ACHN (cell line): ENCODE measurements at places on chromosomes 1 and 21.
A peak's percentile ranks its signal among the peaks of the same experiment; 100 is the strongest.

DNA sequence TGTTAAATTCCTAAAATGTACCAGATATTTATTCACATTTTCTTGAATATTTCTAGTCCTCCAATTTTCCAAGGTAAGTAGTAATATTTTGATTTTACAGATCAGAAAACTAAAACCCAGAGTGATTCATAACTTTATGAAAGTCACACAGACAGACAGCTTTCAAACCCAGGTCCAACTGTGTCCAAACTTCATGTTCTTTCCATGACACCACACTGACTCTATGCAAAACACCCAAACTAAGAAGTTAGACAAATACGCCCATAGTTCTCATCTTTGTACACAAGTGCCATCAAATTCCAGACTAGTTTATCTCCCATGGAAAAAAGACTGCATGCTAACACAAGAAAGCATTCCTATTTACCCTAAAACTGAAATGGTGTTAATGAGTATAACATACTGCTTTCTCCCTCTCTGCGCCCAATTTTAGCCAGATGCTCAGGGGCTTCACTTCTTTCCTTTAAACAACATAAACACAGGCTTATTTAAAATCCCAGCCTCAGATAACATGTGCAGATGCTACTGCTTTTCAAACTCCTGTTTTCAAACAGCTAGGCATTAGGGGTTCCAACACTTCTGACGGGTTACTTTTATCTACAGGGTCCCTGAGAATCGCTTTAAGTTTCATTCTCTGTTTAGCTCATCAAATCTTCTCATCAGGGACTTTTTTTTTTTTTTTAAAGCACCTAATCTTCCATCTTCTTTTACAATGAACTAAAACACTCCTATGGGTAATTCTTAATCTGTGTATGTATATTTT lies 44.6 kb downstream of the WASF2 start:
- no peak for DNase-seq

GRCh38 chr1:231612393-231613089 lies 14.0 kb upstream of the DISC1 start:
- no peak for DNase-seq

GRCh38 chr1:161498646-161499045 lies 6.6 kb upstream of the FCGR2A start:
- no peak for DNase-seq

DNA sequence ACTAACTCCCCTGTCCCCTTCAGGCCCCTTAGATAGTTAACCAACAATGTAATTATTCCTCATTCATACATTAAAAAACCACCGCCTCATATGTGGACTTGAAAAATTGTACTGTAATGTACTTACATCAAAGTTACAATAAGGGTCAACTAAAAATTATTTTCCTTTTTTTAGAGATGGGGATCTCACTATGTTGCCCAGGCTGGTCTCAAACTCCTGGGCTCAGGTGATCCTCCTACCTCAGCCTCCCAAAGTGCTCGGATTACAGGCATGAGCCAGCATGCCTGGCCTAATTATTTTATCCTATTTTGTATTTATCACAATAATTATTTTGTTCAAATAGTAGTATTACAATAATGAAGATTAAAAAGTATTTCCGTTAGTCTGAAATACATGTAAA lies 12.6 kb downstream of the RPL5 start:
- DNase-seq, result no peak

DNA sequence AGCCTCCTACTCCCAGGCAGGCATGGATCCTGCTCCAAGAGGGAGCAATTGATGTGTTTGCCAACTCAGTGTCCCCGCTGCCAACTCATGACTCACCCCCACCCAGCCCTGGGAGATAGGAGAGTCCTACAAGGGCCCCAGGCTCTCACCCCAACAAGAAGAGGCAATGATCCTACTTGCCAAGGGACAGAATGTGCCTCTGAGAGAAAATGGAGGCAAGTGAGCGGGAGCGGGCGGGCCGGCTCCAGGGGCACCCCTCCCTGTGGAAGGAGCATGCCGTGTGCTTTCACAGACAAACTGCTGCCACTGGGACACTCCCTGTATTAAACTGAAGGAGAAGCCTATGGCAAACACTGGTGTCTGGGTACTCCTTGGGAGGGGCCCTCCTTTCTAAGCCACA lies 16.7 kb downstream of the PKP1 start:
- peak; percentile 68 for DNase-seq

DNA sequence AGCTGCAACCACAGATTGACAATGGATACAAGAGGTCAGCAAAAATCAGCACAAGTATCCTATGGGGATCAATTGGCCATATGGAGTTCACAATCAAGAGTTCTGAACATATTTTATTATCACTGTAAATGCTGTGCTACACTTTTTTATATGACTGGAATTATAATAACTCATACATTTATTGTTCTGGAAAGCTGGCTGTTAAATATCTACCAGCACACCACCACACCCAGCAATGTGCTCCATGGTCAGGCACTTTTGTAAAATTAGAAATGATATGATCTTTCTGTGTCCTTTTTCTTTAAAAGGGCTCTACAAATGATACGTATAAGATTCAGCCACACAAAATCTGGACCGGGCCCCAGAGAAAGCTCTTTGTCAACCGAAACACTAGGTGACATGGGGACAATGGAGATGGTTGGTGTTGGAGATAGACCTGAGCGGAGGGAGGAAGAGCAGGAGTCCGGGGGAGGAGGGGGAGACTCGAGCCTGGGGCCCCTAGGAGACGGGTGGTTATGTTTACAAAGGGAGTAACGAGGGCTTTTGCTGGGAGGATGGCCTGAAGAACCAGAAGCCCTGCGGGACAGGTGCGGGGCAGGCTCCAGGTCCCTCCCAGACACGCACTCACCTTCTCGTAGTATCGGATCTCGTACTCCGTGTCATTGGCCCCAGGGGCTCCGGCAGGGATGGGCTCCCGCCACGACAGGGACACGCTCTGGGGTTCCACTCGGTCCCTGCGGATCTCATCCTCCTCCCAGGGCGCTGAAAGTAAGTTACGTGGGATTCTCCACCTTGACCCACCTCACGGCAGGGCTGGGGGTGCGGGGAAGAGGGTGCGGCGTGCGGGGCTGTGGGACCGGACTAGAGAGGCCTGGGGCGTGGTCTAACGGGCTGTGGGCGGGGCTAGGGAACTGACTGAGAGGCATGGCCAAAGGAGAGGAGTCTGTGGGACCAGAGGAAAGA lies 30.0 kb downstream of the EPHA10 start:
- no peak for DNase-seq

DNA sequence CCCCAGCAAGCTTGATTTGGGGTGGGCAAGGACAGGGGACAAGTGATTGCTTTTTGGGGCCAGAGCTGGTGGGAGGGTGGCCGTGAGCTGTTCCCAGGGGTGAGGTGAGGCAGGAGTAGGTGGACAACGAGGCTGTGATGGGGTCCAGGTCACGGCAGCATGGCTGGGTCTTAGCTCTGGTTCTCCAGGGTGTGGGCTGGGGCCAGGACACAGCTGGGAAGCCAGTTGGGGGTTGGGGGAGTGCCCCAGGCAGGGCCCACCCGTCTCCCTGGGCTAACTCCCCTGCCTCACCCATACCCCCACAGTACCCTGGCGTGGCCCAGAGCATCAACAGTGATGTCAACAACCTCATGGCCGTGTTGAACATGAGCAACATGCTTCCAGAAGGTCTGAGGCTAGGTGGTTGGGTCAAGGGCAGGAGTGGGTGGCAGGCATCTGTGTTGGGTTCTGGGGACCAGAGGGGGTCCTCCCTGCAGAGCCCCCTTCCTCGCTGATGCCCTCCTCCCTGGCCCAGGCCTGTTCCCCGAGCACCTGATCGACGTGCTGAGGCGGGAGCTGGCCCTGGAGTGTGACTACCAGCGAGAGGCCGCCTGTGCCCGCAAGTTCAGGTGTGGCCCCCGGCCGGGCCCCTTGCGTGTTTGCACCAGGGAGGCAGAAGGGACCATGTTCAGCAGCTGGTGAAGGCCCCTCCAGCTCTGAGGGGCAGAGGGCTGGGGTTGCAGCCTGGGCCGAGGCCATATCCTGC lies 43.3 kb downstream of the COQ8A start:
- DNase-seq, result no peak

- no peak for DNase-seq
These were observed 1097.8 kb downstream of the TTLL7 start for GRCh38 chr1:82901118-82901517.

DNA sequence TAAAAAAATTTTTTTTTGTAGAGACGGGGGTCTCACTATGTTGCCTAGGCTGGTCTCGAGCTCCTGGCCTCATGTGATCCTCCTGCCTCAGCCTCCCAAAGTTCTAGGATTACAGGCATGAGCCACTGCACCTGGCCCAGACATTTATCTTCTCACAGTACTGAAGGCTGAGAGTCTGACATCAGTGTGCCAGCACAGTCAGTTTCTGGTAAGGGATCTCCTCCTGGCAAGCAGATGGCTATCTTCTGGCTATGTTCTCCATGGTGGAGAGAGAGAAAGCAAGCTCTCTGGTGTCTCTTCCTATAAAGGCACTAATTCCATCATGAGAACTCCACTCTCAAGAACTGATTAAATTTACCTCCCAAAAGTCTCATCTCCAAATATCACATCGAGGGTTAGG lies 57.8 kb upstream of the C1orf185 start:
- DNase-seq, result no peak

DNA sequence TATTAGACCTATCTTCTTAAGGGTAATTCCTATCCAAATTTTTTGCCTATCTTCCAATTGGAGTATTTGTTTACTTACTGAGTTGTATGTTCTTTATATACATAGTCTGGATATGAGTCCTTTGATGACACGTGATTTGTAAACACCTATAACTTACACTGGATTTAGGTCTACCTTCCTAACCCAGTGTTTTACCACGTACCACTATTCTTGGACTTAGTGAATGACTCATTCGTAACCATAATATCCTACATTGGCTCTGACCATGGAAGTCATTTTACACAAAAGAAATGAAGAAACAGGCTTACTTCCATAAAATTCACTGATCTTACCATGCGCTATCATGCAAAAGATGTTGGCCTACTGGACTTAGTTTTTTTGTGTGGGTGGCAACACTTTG lies 23.9 kb upstream of the ZZZ3 start:
- no peak for DNase-seq

DNA sequence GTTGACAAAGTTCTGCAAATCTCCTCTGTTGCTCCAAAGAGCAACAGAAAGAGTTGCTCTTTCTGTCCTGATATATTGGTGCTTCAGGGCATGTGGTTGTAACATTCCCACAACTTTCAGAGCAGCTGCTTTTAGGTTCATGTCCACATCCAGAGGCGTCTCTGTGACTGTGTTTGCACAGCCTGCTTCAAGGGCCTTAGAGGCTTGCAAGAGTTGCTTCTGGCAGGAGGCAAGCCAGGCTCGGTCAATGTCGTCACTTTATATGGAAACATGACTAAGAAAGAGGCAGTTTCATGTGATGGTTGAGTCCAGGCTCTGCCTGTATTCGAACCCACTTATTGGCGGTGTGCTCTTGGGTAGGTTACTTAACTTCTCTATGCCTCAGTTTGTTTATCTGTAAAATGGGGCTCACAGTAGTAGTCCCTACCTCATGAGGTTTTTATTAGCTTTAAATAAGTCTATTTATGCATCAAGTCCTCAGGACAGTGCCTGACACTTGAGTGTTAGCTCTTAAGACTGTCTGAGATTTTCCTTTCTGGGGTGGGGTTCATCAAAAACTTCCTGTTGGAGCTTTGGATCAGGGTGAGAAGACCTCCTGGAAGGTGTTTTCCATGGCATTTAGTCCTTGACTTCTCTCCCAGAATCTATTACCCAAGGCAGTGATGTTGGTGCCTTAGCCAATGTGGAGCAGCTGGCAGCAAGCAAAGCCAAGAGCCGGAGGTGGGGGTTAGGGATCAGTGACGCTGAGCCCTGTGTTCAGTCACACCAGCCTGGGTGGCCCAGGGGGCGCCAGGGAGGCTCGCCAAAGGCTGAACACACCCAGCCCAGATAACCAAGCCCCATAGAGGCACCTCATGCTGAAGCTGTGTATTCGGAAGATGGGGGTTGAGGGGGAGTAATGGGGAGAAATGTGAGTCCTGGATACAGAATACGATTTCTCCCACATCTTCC lies 18.9 kb downstream of the LHX4 start:
- no peak for DNase-seq

DNA sequence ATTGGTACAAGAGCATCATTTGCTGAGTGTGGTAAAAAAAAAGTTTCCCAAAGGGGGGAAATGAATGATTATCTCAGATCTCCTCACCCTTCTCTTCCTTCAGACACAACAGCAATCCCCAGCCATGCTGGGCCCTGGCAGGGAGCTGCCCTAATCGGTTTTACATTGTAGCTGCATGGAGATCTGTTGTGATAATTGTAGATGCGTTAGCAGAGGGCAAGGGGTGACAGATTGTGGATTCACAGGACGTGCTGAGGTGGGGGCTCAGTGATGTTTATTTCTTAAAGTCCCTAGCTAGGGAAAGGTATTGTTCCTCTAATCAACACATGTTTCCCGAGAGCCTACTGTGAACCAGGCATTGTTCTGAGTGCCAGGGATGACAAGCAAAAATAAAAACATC lies 304.1 kb downstream of the PBX1 start:
- no peak for DNase-seq

DNA sequence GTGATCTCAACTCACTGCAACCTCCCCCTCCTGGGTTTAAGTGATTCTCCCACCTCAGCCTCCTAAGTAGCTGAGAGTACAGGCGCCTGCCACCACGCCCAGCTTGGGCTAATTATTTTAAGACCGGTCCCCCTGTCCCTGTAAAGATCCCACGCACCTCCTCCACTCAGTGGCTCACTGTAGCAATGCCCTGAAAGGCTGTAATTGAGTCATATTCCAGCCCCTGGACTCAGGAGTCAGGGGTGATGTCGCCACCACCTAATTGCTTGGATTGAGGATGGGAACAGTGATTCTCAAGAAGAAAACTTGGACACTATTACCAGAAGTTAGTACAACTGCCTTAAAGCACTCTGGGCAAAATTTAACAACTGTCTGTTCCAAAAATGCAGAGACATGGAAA lies 3.1 kb upstream of the EDARADD start:
- DNase-seq, result no peak

DNA sequence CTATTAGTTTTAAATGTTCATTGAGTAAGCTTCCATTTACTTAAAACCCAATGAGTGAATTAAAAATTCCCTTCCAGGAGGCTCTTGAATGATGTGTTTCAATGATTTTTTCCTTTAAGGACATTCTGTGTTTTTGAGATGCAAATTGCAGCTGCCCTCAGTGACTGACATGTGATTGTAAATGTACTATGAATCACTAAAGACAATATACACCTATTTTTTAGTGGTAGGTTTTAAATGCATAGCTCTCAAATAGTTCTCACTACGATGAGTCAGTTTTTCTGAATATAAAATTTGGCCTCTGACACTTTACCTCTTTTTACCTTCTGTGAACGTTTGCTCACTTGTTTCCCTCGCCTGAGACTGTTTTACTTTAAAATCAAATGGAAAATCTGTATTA lies 204.7 kb downstream of the BARHL2 start:
- DNase-seq, result no peak

GRCh38 chr1:35379317-35380000 lies 111.0 kb downstream of the ZMYM4 start:
- no peak for DNase-seq
